HCT116 (cell line): ENCODE measurements at places on chromosomes 5 and 9.

- peak; percentile 84 for DNase-seq
Measured at GRCh38 chr9:26892251-26893029, at the start of gene CAAP1. Gene CAAP1, minus strand, starts transcription at chr9:26892802. Its CDS starts 87 bp downstream, at chr9:26892715.

DNA sequence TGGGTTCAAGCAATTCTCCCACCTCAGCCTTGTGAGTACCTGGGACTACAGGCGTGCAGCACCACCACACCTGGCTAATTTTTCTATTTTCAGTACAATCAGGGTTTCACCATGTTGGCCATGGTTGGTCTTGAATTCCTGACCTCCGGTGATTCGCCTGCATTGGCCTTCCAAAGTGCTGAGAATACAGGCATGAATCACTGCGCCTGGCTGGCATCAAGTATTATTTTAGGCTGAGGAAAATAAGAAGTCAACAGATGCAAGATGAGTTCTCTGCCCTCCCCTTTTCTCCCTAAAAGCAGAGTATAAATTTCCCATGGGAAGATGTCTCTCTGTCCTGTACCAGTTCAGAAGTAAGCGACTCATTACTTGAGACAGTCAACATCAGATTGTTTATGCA, 71.5 kb downstream of the ELAVL2 start:
- no peak for DNase-seq

- DNase-seq: peak; percentile 79
Measured at GRCh38 chr9:128078504-128079434, 10.7 kb downstream of the SLC25A25 start.

- DNase-seq: no peak
Measured at GRCh38 chr9:69204849-69205248, 30.8 kb downstream of the TJP2 start.

GRCh38 chr9:91736311-91736710, 213.7 kb downstream of the ROR2 start:
- no peak for DNase-seq
